ENCODE measurements at places on chromosomes 11 and 22.

DNA sequence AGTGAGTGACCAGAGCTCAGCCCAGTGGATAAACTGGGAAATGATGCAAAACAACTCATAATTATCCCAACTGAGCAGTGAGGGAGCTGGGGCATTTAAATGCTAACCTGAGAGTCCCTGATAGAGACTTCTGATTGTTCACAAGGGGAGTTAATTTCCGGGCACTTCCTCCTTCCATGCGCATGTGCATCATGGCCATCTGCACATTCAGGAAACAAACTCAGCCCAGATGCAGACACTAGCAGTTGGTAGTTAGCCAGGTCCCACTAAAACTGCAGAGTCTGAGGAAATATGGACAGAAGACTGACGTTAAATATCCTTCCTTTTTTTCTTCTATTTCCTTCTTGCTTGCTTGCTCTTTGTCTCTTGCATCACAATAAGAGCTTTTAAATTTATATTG is 852.1 kb upstream of the LRRC4C start:
- DNase-seq: no peak

DNA sequence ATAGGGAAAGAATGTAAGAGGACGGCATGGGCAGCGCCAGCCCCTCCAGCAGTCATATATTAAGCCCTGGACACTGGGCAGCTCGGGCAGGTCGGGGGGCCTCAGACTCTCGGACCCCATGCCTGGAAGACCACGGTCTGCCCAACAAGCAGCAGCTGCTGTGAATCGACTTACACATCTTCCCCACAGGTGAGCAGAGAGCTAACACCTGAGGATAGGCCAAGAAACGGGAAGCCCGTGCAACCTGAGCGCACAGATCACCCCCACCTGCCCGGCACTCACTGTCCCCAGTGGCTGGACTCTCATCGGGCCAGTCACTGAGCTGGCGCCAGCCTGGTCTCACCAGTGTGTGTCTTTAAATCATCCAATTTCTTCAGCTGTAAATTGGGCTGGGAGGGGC is 4.7 kb upstream of the TCF20 start:
- DNase-seq: no peak

DNA sequence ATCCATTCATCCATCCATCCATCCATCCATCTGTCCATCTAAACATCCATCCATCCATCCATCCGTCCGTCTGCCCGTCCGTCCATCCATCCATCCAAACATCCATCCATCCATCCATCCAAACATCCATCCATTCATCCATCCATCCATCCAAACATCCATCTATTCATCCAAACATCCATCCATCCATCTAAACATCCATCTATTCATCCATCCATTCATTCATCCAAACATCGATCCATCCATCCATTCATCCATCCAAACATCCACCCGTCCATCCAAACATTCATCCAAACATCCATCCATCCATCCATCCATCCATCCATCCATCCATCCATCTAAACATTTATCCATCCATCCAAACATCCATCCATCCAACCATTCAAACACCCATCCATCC is 45.3 kb upstream of the SMIM38 start:
- no peak for DNase-seq

GRCh38 chr22:45863981-45864751 is 112.8 kb downstream of the WNT7B start:
- peak; percentile 66 for DNase-seq

DNA sequence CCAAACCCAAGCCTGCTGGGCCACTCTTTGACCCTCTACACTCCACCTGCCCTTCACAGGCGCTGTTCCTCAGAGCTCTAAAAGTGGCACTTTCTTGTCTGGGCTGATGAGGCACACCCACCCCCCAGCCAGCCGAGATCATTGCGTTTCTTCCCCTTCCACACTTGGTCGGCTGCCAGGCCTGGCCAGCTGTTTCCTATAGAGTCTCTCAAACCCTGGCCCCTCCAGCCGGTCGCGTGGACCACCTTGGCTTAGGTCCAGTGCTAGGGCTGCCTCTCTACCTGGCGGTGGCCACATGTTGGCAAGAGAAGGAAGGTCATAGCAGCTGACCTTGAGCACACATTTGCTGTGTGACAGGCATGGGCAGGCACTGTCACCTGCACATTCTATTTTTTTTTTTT is 60.6 kb downstream of the PPP6R2 start:
- DNase-seq: no peak

DNA sequence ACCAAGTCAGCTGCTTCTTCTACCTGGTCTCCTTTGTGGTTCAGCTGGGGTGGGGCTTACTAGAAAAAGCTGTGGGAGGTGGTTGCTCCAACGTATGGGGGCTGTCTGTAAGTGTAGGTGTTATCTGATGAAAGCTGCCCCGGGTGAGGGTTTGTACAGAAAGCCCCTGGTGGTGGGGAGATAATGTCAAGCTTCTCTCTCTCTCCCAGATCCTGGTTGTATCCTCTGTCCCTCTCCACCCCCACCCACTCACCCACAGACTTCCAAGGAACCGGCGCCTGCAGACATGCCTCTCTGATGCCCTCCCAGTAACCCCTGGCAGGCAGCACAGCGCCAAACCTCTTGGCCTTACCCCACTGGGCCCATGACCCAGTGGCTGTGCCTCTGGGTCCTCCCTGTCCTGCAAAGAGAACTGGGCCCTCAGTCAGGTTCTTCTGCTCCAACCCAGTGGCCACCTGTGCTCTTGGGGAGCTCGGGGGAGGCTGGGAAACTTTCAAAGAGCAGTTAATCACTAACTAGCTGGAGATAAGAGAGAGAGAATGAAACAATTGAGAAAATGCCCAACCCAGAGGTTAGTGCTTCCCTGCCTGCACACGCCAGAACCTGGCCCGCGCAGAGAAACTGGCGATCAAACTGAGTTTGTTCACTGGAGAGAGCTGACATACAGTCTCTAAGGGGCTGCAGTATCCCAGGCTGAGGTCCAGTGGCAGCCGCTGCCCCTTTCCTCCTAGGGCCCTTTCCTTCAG is 20.4 kb upstream of the EHF start:
- peak; percentile 79 for DNase-seq

DNA sequence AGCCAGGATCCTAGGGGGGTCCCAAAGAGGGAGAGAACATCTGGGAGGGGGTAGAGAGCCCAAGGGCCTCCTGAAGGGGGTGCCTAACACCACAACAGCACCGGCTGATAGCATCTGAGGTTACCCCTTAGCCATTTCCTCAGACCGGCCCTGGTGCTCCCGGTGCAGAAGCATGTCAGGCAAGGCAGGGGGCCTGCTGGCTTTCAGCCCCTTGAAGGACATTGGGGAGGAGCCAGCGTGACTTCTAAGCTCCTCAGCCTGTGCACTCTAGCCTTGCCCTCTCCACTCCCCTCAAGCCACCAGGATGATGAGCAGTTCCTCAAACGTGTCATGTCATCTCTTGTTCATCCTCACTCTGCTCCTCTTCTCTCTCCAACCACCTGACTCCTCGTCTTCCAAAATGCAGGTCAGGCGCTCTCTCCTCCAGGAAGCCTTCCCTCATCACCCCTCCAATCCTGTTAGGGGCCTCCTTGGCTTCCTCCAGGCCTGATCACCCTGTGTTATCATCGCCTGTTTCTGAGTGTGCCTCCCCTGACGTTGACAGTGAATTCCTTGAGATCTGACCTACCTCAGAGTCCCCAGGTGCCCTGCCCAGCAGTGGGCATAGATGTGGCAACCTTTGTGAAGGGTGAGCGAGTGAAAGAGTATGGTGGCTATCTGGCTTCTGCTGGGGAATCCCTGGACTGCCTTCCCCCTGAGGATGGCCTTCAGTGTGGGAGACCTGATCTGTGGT is 6.1 kb downstream of the P2RY2 start:
- no peak for DNase-seq

DNA sequence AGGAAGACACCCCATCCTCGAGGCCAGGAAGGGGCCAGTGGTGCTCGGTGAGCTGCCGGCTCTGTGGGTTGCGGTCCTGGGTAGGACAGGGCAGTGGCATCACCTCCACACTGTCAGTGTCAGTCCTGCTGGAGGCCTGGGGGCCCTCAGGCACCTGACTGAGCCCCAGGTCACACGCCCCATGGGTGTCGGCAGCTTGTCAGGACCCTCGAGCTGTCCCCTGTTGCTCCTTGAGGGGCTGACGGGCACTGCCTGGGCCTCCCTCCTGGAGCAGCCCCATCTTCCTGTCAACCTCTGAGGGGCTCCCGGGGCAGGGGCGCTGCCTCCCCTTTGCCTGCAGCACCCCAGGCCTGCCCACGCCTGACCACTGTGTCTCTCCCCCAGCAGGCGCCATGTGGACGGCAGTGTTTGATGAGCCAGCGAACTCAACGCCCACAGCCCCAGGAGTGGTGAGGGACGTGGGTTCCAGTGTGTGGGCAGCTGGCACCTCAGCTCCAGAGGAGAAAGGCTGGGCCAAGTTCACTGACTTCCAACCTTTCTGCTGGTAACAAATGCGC is 35.4 kb downstream of the SBF1 start:
- DNase-seq: no peak

DNA sequence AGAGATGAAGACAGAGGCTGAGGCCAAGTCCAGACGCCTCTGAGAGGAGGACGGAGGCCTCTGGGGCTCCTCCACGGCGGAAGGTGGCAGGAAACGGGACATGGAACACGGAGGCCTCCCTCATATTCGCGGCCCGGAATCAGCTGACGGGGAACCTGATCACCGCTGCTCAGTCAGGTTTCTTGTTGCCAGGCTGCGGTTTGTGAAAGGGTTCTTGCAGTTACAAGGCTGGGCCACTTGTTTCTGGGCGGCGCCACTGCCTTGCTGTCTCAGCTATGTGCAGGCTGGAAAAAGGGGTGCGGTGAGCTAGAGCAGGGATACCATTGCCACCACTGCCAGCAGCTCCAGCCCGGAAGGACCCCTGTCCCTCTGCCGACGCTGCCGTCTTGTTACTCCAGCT is 10.0 kb upstream of the MMP1 start:
- DNase-seq: peak; percentile 65

DNA sequence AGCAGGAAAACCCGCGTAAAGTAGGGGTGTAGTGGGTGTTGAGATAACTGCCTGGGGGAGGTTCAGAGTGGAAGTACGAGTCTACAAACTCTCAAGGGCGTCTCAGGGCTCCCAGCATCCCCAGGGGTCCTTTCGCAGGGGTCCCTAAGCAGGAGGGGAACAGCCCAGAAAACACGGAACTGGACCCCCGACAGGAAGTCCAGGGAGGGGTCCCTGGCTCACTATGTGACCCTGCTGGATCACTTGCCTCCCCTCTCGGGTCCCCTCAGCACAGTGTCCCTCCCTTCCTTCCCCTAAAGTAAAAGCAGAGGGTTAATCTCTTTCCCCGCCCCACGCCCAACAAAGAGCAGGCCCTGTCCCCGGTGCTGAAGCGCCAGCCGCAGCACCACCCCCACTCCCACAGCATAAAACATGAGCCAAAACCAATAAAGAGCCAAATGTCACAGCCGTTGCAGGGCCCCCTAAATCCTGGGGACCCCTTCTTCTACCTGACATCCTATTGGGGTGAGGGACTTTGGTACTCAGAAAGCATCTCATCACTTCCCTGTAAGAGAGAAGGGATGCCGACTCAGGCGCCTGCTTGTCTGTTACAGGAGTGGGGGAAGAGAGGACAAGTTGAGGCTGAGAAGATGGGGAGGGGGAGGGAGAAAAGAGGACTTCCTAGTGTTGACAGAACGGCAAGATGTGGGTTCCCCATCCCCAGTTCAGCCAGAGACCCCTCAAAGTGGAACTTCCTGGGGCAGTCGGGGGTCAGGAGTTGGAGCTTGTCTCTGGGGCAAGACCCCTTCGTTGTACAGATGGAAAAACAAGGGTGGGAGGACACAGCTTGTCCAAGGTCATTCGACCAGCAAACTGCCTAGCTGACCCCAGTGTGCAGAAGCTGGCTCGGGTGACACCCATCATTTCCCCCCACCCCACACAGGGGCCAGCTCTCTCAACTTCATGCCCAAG is 1.4 kb upstream of the NEFH start:
- no peak for DNase-seq

- no peak for DNase-seq
Observed at GRCh38 chr22:28094771-28095170, 175.7 kb upstream of the PITPNB start.

- DNase-seq: no peak
Observed at GRCh38 chr22:40290516-40290915, 55.8 kb upstream of the ADSL start.

- DNase-seq: peak; percentile 20
Observed at GRCh38 chr11:61021661-61022212, 50.3 kb downstream of the CD6 start.

GRCh38 chr11:92830377-92831155 is 138.9 kb upstream of the MTNR1B start:
- DNase-seq: no peak

DNA sequence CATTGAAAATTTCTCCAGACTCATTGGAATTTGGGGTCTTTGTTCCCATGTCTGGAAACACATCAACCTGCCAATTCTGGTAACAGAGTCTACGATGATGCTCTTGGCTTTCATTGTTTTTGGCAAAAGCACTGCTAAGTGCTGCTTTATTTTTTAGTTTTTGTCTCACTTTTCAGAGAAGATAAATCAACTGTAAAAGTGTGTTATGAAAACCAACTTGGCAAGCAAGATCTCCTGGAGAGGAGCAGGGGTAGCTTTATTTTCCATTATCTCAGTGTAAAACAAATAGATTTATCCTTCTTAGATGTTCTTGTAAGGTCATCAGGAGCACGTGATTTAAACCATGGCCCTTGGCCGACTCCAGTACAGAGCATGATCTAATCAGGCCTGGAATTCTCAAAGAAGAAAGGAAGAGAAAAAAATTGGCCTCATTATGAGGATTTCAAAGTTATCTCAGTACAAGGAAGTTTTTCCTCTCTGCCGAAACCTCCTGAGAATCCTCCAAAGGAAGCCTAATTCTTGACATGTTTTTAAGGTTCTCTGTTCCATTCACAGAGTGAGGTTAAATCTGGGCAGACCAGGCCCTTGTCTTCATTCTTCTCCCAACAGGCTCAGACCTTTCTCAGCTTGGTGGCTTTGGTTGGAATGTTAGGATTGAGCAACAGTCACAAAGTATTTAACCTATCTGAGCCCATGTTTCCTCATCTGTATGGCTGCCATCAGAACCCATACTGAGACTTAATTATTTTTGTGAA is 16.4 kb upstream of the PAMR1 start:
- peak; percentile 36 for DNase-seq

GRCh38 chr11:132208477-132209055 is 838.2 kb downstream of the NTM start:
- DNase-seq: no peak

- DNase-seq: no peak
Observed at GRCh38 chr11:31834237-31834636, 23.1 kb upstream of the PAX6 start.

GRCh38 chr11:57397394-57397990 is 7.0 kb upstream of the PRG2 start:
- no peak for DNase-seq

DNA sequence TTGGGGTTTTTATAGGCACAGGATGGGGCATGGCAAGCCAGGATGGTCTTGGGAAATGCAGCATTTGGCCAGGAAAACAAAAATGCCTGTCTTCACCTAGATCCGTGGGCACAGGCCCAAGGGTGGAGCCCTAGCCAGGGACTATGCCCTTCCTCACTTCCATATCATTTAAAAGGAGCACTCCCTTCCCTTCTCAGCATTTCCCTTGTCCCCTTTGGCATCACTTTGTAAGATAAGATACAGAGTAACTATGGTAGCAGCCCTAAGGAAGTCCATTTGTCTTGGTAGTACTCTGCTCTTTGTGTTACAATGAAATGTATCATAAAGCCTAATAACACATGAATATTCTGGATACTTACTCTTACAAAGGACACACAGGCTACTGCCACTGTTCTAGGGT is 1092.6 kb upstream of the TENM4 start:
- DNase-seq: no peak

- DNase-seq: no peak
Observed at GRCh38 chr22:41038732-41039131, 53.7 kb upstream of the EP300 start.

Measured in kidney tubule cell (primary cell).